ENCODE measurements at places on chromosomes 12 and 14.

GRCh38 chr14:102795060-102795925, 18.0 kb downstream of the TRAF3 start:
- DNase-seq = no peak

DNA sequence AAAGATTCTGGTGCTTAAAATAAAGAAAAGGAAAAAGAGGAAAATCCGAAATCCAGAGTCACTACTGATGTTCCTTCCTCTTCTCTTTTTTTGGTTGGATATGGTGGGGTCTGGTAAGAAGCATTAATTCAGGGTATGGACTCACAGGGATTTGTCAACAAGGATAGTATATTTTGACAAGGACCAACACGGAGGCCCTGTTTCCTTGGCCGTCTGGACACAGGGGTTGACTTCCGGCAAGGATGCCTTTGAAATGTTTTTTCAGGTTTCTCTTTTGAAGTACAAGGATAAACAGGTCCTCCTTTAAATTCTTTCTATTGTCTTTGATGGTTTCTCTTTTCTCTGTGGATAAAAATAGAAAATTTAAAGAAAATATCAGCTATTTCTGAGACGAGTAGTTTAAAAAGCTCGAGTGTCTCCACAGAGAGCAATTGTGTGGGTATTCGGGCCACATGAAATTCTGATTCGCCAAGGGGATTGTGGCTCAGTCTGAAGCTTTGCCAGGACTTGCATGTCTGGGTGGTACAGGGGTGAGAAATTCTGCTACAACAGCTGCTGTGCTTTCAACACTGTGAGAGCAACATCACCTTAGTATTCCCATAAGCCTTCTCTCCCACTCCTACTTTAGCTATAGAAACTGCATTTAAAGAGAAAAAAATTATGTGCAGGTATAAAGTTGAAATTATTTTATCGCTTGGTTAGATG, 88.5 kb upstream of the CSRP2 start:
- DNase-seq = no peak

DNA sequence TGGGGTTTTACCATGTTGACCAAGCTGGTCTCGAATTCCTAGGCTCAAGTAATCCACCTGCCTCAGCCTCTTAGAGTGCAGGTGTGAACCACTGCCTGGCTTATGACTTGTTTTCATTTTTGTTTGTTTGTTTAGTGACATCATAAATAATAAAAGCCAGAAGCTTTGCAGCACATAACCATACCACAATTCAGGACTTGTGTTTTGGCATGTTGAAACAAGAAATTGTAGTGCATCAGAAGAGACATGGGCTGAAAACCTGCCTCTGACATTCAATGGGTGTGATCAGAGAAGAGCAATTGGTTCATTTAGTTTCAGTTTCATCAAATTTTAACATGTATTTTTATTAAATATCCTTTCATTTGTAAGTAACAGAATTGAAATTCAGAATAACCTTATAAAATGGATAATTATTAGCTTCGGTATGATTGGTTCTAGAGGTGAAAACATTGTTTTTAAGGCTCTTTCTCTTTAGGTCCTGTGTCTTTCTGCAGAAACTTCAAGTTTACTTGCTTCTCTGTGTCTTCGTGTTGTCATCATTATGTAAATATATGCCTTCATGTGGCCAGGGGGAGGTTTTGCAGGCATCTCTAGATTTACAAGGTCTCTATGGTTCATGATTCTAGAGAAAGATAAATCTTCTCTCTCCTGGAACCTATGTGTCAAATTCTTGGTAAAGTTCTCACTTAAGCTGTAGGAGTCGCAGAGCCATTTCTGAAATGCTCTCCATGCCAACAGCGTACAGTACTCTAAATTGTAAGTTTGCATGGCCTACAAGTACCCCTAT, 312.0 kb downstream of the KCNC2 start:
- no peak for DNase-seq

- DNase-seq = no peak
Observed at GRCh38 chr12:11840366-11840765, 190.9 kb downstream of the ETV6 start.

DNA sequence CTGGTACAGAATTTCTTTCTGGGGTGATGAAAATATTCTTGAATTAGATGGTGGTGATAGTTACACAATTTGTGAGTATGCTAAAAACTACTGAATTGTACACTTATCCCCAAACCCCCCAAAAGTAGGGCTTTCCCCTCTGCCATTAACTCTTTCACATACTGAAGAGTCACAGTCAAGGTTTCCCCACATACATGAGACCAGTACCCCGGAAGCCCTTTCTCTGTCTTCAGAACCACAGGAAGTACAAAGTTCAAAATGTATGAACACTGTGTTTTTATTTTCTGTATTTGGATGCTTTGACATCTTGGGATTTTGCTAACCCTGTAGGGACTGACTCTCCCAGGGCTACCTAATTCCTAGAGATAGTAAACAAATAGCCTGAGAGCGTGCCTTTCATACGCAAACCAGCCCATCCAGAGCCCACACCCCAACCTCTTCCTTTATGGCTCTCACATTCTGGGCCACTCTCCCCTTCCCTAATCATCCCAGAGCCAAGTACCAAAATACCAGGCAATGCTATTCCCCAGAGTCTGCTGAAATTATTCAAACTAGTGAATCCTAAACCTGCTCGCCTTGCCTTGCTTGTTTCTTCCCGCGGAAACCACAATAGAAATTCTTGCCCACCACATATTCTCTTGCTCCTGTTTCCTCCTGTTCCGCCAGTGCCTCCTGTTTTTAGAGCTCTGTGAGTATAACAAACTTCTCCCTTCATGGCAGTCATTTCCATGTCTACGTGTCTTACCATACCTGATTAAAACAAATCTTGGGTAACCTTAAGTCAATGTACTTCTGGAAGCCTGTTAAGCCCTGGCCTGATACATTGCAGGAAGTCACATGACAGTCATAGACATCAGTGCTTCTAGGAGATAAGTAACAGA, 524.8 kb downstream of the FUT8 start:
- no peak for DNase-seq

DNA sequence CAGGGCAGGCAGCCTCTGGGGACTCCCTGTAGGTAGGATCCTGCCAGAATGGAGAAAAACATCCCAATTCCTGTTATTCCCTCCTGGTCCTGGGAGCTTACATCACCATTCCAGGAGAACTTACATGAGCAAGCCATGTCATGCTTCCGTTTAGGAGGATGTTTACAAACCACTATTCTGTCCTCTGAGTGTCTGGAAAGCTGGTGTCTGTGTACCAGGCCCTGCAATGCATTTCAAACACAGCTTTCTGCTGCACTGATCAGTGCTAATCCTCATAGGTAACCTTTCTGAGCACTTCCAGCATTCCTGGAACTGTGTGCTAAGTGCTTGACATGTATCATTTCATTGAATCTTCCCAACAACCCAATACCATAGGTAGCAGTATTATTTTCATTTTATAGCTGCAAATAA, 19.8 kb upstream of the MAP1LC3B2 start:
- no peak for DNase-seq

DNA sequence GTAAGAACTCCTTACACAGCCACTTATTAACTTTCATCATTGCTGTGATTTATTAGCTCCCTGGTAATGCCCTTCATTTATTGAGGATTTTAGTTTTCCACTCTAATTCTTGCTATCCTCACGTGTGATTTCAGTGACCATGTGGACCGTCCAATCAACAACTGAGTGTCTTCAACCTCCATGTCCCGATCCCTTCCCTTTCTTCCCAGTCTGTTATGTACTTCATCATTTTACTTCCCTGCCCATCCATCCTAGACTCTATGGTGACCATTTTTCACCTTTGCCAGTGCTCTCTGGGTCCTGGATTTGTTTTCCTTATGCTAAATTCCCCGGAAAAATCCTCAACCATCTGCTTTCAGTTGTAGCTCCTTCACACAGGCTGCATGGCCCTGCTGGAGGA, 111.0 kb downstream of the MSRB3 start:
- DNase-seq = no peak

GRCh38 chr12:1920436-1920835, 2.0 kb upstream of the CACNA2D4 start:
- DNase-seq = no peak

DNA sequence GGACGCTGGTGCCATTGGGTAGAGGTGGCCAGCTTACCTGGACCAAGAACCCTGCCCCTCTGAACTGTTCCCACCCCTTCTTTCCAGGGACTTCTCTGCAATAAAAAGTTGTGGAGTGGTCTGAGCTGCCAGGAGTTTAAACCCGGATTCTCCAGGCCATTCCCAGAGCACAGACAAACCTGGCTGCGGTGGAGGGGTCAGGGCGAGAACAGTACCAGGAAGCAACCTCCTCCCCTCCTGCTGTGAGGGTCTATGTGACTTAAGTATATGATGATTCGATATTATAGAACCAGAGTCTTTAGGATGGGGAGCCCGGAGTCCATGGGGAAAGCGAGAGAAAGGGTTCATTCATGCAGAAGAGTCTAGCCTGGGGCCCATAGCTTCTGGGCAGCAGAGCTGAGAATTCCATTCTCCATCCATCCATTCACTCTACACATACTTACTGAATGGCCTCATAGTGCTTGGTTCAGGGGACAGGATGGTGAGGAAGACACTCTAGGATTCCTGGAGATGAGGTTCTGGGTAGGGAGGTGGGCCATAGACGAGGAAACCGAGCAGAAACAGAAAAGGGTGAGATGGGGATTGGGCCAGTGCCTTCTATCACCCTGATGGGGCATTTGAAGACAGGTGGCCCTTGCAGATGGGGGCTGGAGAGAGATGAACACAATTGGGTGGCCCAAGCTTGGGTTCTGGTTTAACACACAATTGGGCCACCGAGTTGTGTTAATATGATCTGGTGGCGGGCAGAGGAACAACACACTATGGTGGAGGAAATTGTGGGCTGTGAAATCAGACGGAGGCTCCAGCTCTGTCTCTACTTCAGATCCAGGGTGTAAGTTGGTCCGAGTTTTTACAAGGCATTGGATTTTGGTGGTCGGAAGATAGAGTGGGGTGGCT, 5.2 kb downstream of the KRT86 start:
- DNase-seq = no peak

DNA sequence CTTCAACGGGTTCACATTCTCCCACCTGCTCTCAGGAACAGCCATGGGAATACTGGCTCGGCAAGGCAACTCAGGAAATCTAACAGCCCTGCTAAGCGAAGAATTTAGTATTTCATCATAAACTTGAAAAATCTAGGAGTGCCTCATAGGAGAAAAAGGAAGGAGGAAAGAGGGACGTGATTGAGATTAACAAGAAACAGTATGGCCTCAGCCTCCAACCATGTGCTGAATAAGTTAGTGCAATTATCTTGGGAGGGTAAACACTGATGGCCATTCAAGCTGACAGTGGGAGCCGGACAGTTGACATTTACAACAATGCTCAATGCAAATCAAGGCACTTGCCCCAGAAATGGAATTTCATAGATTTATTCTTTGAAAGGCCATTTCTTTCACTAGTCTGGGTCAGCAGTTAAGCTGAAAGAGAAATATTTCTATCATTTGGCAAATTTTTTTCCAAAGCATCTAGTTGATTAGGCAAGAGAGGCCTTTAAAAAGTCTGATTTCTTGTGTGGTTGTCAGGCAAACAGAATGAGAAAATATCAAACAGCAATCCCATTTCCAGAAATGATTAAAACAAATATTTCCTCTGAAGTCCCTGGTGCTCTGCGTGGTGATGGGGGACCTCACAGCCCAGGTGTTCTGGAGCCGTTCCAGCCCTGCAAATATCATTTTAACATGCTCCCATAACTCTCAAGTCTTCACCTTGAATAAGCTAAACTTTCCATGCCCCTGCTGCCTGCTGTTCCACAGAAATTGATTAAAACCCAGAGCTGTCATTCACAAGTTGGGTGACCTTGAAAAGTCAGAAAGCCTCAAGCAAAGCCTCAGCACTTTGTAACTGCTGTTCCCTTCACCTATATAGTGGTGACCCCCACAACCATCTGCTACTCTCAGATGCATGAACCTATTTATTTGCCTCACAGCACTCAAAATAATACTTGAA, 121.6 kb downstream of the PHLDA1 start:
- DNase-seq = no peak

GRCh38 chr14:61549425-61549824, 145.9 kb upstream of the HIF1A start:
- DNase-seq = no peak

GRCh38 chr12:58502226-58502625, 418.1 kb downstream of the LRIG3 start:
- DNase-seq = no peak

GRCh38 chr12:21828136-21828775, 53.8 kb upstream of the KCNJ8 start:
- no peak for DNase-seq

- no peak for DNase-seq
Observed at GRCh38 chr12:3005736-3006135, 46.5 kb downstream of the TEAD4 start.

- DNase-seq = no peak
Observed at GRCh38 chr12:101038289-101038871, 171.7 kb downstream of the SLC5A8 start.

DNA sequence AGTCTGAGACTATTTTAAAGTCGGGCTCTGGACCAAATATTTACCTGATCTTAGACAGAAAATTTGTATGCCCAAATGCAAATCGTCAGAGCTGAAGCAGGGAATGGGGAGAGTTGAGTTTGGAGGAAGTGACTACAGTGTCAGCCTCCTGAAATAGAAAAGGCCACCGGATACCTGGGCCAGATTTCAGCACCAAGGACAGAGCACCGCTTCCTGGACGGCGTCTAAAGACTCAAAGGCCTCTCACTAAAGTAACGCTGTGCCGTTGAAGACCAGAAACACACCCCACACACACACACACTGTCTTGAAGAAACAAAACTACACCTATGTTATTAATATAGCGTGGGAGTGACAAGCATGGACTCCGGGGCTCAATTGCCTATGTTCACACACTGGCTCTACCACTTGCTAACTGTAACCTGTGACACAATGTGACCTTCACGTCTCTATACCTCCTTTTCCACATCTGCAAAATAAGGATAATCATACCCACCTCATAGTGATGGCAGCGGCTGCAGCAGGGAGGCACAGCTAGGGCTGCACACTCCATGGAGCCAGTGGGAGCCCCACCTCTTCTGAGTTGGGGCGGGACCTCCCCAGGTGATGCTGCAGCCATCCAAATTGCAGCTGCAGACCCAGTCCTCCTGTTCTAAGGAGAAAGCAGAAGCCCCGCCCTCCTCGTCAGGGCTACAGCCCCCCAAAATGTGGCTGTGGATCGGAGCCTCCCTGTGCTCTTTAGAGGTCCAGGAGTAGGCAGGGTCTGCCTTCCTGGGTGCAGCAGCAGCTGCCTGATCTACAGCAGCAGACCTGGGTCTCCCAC, 35.6 kb downstream of the KRT76 start:
- peak; percentile 32 for DNase-seq

GRCh38 chr12:41302979-41303403, 114.9 kb downstream of the PDZRN4 start:
- no peak for DNase-seq

- no peak for DNase-seq
Observed at GRCh38 chr12:11752403-11753149, 103.1 kb downstream of the ETV6 start.

- DNase-seq = no peak
Observed at GRCh38 chr14:22648506-22648905, 4.4 kb upstream of the OR6J1 start.

GRCh38 chr12:55719371-55719770, 822 bp upstream of the RDH5 start:
- no peak for DNase-seq

- no peak for DNase-seq
Observed at GRCh38 chr12:5047094-5047493, 3.4 kb downstream of the KCNA5 start.
